Stimulated activated CD8-positive, alpha-beta memory T cell treated with anti-CD3 and anti-CD28 coated beads, Interleukin-7, amount 100 ng/mL, for 1 hour (primary cell): ENCODE measurements at places on chromosomes 2 and 18.

GRCh38 chr2:112836695-112837117 is at the start of gene IL1B:
Gene IL1B (minus strand): TSS chr2:112836779. CDS start chr2:112836229, 550 bp downstream.
- no peak for DNase-seq

- no peak for DNase-seq
Observed at GRCh38 chr2:36523153-36523552, 74.8 kb downstream of the FEZ2 start.

- DNase-seq = no peak
Observed at GRCh38 chr18:48859311-48860268, 91.2 kb downstream of the SMAD7 start.

DNA sequence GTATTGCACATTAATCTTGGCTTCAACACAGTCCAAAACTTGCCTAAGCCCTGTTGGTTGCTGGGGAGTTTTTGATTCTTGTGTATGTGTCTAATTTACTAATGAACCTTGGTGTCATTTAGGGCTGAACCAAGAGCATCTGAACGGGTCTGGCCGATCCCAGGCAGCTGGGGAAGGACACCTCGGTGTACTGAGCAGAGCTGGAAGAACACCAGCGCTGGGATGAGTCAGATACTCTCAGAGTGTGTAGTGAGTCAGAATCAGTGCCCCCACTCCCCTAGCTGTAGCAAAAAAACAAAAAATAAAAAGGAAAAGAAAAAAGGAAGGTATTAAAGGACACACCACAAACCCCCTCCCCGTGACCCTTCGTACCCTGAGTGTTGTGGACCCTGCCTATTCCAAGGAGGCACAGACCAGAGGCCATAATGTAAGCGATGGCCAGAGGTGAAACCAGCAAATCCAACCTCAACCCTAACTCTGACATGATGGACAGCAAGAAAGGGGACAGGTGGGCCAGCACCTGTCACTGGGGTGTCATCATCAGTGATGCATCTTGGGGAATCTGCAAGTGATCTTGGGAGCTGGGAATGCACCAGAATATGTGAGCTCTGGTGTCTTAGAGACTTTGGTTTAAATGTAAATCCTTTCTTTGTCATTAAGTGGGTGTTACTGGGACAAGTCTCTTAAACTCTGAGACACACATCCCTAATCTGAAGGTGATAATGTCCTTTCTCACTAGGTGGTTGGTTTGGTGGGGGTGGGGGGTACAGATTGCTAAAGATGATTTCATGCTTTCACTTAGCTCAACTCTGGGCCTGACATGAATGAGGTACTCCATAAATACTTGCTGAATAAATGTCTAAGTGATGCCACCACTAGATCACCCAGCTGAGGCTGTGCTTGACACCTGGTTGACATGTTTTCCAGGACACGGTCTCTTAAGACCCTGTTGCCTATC is 34.2 kb upstream of the NCOA1 start:
- no peak for DNase-seq

GRCh38 chr18:5543773-5544389 is at the start of gene EPB41L3:
Gene EPB41L3 (minus strand): TSS chr18:5543997. CDS start chr18:5489183, 54,814 bp downstream.
- no peak for DNase-seq

DNA sequence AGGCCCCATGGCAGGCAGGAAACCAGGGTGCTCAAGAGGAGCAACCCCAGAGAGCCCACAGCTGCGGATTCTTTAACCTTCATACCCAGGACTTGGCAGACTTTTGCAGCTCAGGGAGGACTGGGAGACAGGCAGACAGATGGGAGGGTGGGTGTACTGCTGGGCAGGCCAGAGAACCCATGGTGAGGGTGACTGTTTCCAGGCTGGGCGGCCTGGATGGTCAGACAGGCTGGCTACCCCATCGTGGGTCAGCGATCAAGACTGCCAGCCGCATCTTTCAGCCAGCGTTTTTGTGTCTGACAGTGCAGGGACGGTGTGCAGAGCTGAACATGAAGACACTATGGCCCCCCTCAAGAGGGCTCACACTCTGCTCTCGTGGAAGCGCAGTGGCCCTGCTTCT is 82.2 kb downstream of the MARCO start:
- no peak for DNase-seq

- DNase-seq = no peak
Observed at GRCh38 chr2:16272038-16272788, 331.9 kb downstream of the MYCN start.

DNA sequence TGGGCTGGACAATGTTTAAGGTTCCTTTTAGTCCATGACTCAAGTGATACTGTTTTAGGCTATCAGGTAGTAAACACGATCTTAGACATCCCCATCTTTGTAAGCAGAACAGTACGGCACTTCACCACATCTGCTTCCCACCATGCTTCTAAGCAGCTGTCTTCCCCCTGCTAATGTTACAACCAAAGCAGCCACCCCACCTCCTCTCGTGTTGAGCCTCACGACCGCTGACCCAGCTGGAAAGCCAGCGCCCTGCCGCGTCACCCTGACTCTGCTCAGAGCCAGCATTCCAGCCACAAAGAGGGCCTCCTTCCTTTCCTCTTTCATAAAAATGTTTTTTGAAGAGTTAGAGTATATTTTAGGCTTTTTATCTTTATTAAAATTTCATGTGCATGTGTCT is 9.4 kb downstream of the MTERF4 start:
- no peak for DNase-seq

GRCh38 chr18:65761636-65762295 is 11.0 kb downstream of the CDH7 start:
- no peak for DNase-seq

DNA sequence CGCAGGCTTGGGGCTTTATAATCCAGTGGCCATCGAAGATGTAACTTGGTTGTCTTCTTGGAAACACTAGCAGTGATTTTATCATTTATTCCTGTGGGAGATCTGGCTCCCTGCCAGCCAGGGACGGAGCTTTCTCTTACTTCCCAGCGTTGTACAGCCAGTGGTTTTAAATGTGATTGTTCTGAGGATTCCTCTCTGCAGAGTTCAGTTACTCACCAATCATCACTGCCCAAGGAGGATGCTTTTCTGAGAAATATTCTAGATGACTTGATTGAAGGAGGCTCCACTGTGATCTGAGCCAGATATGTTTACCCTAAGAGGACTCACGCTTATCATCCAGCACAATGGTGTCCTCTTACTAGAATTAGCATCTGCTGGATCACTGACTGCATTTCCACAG is 744.3 kb downstream of the RNF144A start:
- no peak for DNase-seq

DNA sequence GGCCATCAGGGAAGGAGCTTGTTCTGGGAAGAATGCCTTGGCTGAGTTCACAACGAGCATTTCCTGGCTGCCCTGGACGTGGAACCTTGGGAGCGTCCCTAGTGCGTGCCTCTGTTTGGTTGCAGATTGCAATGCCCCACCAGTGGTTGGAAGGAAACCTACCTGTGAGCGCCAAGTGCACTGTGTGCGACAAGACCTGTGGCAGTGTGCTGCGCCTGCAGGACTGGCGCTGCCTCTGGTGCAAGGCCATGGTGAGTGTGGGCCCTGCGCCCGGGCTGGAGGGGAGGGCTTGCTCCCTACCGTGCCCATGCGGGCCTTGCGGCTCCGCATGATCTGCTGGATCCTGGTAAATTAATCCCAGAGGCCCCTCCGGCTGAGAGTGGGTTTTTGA is 81.9 kb downstream of the DGKD start:
- no peak for DNase-seq

DNA sequence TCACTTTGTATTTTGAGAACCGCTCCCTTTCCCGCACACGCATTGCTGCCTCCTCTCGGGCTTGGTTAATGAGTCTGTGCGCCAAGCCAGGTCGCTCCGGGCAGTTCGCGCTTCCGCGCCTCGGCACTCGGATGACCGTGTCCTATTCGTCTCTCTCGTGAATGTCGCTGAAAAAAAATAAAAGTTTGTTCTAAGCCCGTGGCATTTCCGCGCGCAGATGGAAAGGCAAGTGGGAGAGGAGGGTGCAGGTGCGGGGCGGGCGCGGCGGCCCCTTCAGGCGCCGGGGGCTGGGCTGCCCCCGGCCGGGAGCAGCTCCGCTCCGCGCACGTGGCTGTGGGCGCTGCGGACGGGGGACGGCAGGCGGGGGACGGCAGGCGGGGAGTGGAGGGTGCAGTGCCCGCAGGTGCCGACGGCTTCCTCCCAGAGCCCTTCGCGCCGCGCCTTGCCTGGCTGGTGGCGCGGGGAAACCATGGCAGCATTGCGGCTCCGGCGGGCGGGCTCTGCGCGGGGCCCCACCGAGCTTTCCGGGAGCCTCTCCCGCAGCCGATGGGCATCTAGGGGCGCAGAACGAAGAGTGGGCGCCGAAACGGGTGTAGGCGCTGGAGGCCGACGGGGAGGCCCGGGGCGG is 159.6 kb upstream of the SIX2 start:
- DNase-seq = no peak

GRCh38 chr2:174585657-174586252 is 11.8 kb downstream of the WIPF1 start:
- DNase-seq = no peak
